Stimulated activated CD8-positive, alpha-beta memory T cell treated with anti-CD3 and anti-CD28 coated beads, Interleukin-4, amount 100 ng/mL, for 1 hour (primary cell): ENCODE measurements at places on chromosomes 1 and 21.

DNA sequence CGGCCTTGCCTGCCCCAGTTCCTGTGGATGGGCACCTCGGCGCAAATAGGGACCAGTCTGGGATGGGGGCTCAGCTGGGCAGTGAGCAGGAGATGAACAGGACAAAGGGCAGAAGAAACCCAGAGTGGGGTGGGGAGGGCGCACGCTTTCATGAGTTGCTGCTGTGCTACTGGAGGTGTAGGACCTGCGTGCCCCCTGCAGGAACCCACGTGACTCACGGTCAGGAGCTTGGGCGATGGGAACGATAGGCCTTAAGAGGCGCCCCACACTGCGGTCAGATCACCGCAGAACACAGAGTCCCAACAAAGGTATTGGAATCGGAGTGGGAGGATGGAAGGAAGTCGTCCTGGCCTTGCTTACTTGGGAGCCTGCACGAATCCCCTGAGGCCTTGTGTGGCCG is 17.2 kb downstream of the PRDM15 start:
- DNase-seq: no peak

- DNase-seq: no peak
Observed at GRCh38 chr21:15823486-15824150, 93.8 kb downstream of the USP25 start.

GRCh38 chr1:158071138-158071537 is 77.7 kb downstream of the KIRREL1 start:
- DNase-seq: no peak

- DNase-seq: no peak
Observed at GRCh38 chr1:10626131-10626731, 151.5 kb downstream of the PEX14 start.

GRCh38 chr21:15151385-15152103 is 86.7 kb upstream of the NRIP1 start:
- no peak for DNase-seq

DNA sequence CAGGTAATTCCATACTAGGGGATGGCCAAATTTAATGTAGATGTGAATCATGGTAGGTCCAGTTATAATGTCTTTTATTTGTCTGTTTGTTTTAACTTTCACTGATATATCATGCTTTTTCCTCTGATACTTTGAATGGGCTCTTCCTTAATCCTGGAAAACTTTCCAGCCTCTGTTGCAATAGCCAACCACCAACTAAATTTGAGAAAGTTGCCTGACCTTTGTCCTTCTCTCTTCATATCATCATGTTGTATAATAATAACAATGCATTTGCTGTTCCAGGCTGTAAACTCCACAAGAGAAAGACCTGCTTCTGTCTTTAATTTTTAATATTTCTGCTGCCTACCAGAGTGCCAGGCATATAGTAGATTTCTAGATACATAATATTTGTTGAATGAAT is 146.1 kb downstream of the HMCN1 start:
- no peak for DNase-seq

DNA sequence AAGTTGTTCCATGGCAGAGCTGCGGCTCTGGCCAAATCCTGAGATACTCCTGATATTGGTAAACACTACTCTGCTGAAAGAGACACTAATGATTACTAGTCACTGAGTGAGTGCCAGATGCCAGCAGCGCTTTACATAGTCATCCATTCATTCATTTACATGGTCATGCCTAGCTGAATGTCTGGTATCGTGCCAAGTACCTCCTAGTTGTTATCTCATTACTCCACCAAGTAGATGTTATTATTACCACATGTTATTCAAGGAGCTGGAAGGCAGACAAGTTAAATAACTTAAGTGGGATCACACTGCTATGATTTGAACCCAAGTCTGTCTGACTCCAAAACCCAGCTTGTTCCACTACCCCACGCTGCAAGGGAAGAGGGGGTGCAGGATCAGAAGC is 4.7 kb downstream of the OLFML2B start:
- DNase-seq: no peak

DNA sequence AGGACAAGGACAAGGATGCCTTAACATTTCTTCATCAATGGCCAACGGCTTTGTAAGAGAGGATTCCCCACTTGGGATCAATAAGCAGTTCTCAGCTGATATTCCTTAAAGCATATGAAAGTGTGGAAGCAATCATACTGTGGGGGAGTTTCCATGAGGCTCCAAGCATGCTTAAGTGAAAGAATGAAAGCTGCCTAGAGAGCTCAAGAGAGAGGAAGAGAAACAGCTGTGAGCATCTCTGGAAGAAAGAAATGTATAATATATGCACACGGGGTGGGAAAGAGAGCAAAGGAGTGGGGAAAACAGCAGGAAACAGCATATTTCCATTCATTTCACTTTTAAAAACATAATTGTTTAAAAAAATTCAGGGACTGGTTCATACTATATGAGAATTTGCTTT is 94.7 kb upstream of the WARS2 start:
- DNase-seq: no peak

DNA sequence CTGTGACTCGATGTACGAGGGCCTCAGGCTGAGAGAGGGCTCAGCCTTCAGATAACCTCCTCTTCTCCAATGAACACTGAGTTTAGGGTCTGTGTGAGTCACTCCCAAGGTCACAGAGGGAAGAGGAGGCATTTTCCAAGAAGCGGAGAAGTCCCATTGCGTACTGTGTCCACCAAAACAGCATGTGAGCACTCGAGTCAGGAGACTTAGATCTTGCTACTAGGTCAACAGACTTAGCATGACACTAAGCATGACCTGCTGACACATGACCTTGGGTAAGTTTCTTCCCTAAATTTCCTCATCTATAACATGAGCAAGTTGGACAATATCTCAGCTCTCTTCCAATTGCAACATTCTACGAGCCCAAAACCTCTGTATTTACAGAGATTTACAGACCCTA is 68.0 kb downstream of the PLPP3 start:
- no peak for DNase-seq

DNA sequence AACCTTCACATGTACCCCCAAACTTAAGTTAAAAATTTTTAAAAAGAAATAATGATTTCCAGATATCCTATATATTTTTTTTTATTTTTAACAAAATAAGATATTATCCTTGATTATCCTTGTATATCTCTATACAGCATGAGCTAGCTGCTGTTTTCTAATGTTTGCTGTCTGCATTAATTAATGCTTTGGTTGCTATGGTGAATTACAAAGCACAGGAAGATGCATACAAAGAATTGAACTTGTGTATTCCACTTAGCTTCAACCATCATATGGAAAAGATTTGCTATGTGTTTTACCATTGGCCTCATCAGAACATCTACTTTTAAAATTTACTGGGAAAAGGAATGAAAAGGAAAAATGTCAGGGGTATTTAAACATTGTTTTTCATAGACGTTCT is 35.4 kb downstream of the VPS45 start:
- no peak for DNase-seq

GRCh38 chr1:160618763-160619274 is 28.0 kb downstream of the SLAMF1 start:
- no peak for DNase-seq

DNA sequence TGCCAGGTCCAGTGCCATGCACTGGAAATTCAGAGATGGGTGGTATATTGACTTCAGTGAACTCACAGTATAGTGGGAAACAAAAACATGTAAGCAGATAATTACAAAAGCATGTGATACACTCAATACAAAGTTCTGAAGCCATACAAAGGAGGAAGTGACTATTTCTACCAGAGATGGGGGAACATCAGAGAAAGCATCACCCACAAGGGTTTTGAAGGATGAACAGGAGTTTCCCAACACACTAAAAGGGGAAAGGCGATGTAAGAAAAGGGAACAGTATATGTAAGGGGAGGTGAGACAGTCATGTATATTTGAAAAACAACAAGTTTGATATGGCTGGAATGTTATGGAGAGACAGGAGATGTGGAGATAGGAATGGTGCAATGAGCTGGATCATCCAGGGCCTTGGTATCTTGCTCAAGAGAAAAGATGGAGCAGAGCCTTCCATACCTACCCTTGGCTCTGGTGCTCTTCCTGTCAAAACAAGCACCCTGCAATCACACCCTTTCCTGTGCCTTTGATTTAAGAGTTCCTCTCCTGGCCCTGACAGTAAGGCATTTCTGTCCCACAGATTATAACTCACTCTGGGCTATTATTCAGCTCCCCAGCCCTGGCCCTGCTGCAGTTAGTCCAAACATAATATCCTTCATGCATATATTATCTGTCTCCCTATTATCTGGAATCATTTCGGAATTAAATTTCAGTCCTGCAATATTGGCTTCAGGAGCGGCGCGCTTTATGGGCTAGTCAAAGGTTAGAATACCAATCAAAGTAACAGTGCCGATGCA is 60.5 kb downstream of the DMAP1 start:
- DNase-seq: no peak

DNA sequence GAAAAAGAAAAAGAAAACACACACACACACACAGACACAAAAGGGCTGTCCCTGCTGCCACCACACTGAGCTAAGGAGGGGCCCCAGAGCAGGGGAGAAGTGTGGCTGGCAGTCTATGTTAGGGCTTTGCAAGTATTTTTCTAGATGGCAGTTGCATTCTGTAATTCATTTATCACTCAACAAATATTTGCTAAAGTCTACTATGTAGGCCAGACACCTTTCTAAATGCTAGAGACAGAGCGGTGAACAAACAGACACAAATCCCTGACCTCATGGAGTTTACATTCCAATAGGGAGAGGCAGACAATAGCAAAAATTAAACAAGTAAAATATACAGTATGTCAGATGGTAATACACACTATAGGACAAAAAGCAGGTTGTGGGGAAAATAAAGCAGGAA is 20.2 kb downstream of the WDR64 start:
- DNase-seq: no peak

GRCh38 chr1:4517186-4517954 is 137.0 kb upstream of the AJAP1 start:
- DNase-seq: no peak

DNA sequence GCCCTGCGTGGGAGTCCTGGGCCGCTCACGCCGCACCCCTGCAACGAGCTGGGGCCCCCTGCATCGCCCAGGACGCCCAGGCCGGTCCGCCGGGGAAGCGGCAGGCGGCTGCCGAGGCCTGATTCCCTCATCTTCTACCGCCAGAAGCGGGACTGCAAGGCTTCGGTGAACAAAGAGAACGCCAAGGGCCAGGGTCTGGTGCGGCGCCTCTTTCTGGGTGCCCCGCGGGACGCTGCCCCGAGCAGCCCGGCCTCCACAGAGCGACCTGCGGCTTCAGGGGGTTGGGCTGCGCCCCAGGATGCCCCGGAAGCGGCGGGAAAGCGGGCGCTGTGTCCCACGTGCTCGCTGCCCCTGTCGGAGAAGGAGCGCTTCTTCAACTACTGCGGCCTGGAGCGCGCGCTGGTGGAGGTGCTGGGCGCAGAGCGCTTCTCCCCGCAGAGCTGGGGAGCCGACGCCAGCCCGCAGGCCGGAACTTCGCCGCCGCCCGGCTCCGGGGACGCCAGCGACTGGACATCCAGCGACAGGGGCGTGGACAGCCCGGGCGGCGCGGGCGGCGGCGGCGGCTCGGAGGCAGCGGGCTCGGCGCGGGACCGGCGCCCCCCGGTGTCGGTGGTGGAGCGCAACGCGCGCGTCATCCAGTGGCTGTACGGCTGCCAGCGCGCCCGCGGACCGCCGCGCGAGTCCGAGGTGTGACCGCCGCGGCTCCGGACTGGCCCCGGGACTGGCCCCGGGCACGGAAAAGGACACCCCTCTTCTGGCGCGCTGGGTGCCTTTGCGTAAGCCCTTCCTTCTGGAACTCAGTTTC is 2.7 kb downstream of the FAM110D start:
- no peak for DNase-seq

DNA sequence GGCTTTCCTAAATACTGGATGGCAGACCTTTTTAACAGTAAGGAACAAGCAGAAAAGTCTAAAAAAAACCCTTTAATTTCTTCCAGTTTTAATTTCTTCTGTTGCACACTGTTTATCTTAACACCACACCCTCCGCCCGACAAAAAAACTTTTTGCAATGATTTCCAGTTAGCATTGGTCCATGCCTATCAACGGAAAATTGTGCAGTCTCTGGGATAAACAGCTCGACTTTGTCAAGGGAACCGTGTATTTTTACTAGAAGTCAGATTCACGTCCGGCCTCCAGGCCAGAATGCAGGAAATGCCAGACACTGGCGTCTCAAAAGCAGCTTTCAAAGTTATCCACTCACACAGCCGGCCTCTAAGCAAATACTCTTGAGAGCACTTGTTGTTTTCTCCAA is 378 bp upstream of the NUP210L start:
- DNase-seq: no peak

GRCh38 chr21:36350282-36350910 is 30.4 kb downstream of the MORC3 start:
- no peak for DNase-seq

DNA sequence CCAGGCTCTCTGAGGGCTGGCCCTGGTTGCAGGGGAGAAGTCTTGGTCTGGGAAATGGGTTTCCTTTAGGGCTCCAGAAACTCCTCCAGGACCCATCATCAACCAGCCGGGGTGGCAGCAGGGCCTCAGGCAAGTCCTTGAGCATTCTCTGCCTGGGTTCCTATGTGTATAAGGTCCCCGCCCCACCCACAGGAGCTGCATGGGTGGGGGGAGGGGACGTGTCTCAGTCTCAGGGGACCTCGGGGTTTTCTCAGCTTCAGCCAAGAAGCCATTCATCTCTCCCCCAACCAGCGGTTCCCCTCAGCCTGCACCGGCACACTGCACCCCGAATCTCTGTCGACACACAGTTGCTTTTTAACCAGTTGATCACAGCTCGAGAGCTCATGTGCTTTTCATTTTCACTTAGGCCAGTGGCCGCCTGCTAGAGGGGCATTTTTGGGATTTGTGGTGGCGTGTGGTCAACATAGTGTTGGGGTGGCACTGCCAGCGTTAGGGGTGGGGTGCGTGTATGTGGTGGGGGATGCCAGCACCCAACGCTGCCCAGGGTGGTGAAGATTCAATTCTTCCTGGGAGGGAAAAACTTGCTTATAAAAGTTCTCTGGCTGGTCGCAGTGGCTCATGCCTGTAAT is 6.5 kb downstream of the RUNX3 start:
- no peak for DNase-seq

DNA sequence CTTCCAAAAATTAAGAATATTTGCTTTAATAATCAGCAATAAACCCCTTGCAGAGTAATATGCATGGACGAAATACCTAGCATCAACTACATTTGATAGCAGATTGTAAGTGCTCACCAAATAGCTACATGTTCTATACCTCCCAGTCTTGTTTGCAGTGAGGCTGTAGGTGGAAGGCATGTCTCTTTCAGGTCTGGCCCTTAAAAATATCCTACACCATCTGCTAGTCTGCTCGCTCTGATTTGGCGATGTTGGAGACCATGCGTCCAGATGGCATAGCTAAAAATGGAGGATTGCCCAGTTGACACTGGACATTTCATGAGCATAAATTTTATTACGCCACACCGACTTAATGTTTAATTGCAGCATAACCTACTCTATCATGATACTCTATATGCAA is 47.1 kb downstream of the SSX2IP start:
- no peak for DNase-seq

DNA sequence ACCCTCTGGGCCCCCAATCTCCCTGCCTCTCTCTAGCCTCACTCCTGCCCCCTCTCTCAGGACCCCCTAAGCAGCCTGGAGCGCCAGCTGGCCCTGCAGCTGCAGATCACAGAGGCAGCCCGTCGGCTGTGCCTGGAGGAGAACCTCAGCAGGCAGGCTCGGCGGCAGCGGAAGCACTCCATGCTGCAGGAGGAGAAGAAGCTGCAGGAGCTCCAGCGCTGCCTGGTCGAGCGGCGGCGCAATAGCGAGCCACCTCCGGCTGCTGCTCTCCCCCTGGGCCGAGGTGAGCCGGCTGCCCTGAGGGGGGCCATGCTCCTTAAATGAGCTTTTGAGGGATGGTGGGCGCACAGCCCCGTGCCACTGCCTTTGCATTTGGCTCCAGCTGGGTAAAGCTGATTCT is 6.2 kb downstream of the INAVA start:
- no peak for DNase-seq
